NCI-H345 (cell line): ENCODE measurements at places on chromosomes 5 and 9.
A peak's percentile ranks its signal among the peaks of the same experiment; 100 is the strongest.

DNA sequence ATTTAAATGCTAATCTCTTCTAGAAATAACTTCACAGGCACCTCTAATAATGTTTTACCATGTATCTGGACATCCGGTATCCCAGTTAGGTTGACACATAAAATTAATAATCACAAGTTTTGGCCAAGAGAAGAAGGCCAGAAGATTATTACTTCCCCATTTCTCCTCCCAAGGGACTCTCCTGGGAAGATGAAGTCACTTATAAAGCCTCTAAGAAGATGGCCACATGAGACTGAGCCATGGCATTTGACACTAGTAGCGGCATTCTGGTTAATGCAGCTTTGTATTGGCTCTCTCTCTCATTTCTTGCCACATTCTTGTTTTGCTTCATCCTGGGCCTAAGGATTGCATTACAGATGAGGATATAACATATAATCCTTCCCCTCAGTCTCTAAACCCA, 34.5 kb upstream of the RASA1 start:
- no peak for DNase-seq

- DNase-seq: no peak
Observed at GRCh38 chr5:60672693-60673264, 27.2 kb downstream of the DEPDC1B start.

GRCh38 chr9:130034570-130034969, 8.4 kb downstream of the FNBP1 start:
- no peak for DNase-seq

- no peak for DNase-seq
Observed at GRCh38 chr5:39783756-39784421, 359.1 kb upstream of the DAB2 start.

DNA sequence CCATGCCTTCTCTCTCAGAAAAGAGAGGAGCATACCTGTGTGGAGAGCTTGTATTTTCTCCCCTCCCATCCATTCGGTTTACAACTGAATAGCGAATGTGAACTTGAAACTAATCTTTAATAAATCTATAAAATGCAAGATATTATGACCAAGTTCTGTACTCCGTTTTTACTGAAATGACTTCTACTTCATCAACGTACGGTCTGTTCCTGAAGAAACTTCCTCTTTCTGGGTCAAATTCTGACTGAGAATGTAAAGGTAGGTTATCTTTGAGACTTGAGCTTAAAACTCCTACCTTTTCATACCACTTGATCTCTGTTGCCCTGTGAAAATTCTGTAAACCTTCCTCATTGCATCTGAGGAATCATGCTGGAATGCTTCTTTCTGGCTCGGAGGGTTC, 4.2 kb upstream of the CTNNAL1 start:
- no peak for DNase-seq

GRCh38 chr9:134320868-134321471, 5.3 kb upstream of the RXRA start:
- no peak for DNase-seq

- no peak for DNase-seq
Observed at GRCh38 chr9:133506653-133507038, 18.1 kb downstream of the MYMK start.

DNA sequence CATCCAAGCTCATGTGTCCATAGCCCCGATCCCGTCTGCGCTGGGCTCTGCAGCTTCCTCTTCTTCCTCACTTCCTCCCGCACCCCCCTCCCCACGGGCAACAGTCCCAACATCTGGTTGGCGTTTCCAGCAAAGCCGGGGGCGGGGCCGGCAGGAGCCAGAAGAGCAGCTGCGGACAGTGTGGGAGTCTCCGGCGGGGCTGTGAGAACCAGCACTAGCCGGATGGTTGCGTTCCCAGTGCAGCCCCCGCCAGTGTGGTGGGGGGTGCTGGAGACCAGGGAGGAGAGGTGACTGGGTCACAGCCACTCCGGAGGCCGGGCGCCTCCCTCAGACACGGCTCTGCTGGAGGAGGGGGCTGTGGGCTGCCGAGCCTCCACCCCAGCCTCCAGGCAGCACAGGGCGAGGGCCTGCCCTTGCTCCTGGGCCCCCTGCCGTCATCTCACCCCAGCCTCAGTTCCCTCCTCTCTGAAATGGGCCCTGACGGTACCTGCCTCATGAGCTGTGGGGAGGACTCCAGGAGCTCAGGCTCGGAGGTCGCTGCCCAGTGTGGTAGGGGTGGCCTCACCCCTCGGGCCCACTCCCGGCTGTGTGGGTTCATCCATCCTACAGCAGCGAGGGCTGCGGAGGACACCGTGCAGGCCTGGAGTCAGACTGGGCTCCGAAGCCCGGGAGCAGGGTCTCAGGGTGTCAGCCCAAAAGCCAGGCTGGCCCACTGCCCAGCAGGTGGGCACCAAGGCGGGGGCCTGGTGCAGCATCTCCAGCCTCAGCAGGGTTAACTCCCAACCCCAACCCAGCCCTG, 41.5 kb upstream of the NOTCH1 start:
- DNase-seq: no peak

GRCh38 chr9:38333047-38333446, 59.5 kb upstream of the ALDH1B1 start:
- no peak for DNase-seq

GRCh38 chr5:142000704-142001484, 11.9 kb downstream of the GNPDA1 start:
- DNase-seq: no peak

GRCh38 chr5:84376346-84376745, 8.3 kb downstream of the EDIL3 start:
- DNase-seq: no peak

DNA sequence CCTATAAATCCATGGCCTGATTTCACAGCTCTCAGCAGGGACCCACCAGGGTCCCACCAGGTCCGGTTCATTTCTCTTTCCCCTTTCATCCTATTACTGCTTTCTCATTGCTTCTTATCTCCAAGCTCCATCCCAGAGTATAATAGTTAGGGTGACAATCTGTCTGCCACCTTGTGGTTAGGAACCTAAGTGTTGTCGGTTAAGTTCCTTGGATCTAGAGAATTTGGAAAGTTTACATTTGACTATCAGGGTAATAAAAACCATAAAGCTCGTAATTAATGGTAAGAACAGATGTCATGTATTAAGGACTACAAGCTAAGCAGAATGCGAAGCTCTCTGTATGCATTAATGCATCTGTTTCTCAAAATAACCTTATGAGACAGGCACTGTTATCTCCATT, 259.1 kb downstream of the SH3GL2 start:
- no peak for DNase-seq

DNA sequence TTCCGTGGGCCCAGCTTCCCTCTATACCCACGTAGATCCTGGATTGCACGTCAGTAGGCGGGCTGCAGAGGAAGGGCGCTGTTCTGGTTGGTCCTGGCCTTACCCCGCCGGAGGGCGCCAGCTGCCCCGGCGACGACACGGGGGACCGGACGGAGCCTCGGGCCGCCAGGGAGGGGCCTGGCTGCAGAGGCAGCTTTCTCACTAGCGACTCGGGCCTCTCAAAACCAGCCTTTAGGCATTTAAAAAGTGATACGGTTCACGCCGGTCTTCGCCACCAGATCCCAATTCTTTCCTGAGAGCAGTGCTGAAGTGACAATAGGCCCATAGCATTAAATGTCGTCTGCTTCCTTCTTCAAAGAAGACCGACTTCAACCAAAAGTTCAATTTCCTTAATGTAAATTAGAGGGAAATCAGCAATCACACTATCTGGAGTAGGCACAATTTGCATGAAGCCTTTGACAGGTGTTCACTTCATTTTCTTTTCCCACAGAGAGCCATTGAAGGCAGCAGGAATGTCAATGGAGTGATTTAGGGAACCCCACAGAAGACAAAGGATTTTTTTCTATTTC, 17.6 kb upstream of the UBE2D2 start:
- DNase-seq: no peak

DNA sequence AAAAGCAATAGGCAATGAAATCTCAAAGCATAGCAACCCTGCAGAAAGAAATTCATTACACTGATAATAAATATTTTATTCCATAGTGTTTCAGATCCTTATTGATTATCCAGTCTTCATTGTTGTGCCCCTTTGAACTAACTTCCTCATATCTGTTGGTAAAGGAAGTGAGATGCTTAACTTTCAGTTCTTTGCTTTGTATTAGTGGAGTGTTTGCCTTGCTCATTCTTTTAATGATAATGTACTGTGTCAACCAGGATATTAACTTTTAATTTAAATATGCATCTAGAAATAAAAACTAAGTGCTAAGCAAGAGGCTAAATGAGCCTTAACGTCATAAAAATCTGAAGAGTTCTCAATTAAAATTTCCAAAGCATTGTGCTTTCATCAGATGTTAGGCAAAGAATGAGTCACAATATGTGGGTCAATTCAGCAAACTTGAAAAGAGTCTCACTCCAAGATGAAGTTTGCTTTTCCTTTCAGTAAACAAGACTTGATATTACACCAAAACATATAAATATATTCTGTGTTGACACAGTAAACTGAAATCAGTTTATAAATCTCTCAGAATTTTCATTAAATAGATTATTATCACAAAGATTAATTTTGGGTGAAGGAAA, 105.9 kb downstream of the GIN1 start:
- DNase-seq: no peak

GRCh38 chr5:939368-939767, 46.7 kb downstream of the TRIP13 start:
- no peak for DNase-seq

DNA sequence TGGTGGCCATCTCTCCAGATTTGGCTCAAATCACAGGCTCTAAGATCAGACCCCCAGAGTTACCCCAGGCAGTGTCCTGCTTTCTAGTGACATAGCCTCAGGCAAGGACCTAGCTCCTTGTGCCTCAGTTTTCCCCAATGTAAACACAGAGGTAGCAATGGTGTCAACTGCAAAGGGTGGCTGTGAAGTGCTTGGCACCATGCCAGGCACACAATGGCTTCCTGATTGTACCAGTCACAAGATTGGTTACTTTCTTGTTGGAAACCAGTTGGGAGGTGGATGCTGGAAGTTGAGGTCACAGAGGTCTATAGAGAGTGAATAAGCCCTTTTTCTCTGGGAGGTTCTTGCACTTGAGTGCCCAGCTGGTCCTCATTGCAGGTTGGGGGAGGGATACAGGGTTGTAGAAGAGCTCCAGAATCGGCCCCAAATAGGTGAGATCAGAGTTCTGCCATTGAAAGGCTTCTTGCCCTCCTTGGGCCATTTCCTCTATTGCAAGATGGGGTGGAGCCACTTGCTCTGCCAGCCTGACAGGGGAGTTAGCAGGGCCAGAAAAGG, 2.3 kb downstream of the STKLD1 start:
- peak; percentile 11 for DNase-seq

DNA sequence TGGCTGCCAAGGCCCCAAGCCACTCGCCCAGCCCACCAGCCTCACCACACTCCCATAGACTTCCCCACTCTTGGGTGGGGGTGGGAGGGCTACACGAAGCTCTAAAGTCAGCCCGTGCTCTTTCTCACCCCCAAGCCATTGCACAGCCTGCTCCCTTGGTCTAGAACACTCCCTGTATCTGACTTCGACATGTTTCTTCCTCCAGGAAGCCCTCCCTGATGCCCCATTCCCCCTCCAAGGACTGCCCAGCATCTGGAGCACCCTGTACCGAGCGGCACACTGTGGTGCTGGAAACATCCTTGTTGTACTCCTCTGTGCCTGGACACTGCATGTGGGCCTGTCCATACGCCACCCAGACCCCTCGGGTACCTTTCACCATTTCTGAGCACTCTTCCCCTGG, 49.4 kb upstream of the KCNMB1 start:
- no peak for DNase-seq

GRCh38 chr9:133255371-133256135, 19.4 kb downstream of the ABO start:
- no peak for DNase-seq

GRCh38 chr9:77022783-77023440, 3.5 kb downstream of the FOXB2 start:
- no peak for DNase-seq

DNA sequence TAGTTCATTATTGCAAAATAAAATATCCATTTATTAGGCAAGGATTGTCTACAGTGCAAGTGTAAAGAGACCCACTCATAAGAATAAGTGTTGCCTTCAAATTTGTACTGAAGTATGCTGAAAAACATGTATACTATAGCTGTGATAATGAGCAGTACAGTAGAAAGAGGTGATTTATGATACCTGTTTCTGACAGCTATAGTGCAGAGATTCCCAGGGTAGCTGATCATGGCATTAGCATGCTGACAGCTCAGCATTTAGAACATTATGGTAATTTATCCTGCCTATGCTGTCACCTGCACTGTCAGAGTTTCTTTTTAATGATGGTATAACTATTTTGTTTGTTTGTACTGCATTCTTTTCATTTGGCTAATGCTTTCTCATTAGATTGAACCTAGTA, 177.6 kb upstream of the TLX3 start:
- no peak for DNase-seq

DNA sequence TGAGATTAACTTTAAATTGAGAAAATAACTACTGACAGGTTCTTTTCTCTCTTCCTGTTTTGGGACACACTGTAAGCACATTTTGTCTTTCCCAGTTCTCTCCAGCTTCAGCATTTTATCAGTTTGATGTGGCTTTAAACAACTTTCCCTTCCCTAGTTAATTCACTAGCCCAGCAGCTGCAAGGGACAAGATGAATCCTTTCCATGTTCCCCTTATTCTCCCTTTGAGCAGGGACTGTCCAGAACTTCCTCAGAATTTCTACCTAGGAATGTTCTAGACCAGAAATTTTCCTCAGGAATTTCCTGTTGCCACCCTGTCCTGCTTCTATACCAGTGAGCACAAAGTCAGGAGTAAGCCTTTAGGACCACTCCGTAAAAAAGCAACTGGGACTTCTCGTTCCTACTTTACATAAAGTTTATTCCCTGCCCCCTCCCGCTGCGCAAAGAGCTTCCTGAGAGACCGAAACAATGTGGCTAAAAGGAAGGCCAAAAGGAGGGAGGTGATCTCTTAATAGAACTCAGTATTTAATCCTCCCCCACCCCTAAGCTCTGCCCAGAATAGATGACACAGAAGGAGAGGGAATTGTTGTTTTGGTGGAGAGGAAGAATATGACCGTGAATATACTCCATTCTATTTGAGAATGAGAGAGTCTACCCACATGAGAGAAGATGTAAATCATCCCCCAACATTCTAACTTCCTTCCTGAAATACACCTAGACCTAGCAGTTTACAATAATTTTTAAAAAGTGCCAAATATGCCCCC, 61.9 kb downstream of the GLIS3 start:
- no peak for DNase-seq

- no peak for DNase-seq
Observed at GRCh38 chr5:68883436-68883835, 210.4 kb upstream of the SLC30A5 start.

DNA sequence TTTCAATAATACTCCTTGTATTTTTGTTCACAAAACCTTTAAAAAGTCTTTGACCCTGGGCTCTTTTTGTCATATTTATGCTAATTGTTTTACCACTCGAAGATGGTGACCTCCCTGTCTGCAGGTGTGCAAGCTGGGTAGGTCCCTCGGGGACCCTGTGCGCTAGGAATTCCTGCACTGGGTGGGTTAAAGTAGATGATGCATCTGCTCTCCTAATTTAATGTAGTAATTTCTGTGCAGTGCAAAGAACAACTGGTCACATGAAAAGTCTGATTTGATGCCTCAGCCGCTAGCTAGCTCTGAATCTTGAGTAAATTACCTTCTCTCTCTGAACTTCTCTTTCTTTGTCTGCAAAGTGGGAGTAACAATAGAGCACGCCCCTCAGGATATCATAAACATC, 139.1 kb upstream of the OTULINL start:
- DNase-seq: no peak
